Stimulated activated CD4-positive, alpha-beta T cell treated with anti-CD3 and anti-CD28 coated beads, TNF-alpha, amount 100 ng/mL, for 24 hours (primary cell): ENCODE measurements at places on chromosomes 12 and 14.

GRCh38 chr12:67436230-67436629 lies 167.1 kb downstream of the CAND1 start:
- no peak for DNase-seq

DNA sequence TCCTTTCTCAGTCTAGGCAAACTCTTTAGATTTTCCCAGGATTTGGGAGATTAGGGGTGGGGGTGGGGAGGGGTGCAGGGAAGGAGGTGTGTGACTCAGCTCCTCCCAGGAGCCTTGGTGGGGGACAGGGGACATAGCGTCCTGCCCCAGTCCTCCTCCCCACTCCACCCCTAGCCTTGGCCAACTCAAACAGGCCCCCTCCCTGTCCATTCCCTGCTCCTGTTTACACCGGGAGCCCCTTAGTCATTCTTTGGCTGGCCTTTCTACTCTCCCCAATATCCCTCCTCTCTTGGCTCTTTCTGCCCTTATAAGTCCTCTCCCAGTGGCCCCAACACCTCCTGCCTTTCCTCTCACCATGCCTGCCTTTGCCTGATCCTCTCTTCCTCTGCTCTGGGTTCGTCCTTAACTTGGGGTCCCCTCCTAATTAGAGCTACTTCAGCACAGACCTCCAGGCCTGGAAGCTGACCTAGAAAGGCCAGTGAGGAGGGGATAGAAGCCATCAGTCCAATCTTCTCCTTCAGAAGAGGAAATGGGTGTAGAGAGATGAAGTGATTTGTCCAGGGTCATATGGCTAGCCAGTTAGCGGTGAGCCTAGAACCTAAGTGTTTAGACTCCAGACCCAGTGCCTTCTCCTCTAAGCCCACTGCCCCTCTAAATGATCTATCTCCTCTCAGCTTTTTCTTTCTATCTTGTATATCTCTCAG lies 2.3 kb upstream of the ITGA5 start:
- no peak for DNase-seq

DNA sequence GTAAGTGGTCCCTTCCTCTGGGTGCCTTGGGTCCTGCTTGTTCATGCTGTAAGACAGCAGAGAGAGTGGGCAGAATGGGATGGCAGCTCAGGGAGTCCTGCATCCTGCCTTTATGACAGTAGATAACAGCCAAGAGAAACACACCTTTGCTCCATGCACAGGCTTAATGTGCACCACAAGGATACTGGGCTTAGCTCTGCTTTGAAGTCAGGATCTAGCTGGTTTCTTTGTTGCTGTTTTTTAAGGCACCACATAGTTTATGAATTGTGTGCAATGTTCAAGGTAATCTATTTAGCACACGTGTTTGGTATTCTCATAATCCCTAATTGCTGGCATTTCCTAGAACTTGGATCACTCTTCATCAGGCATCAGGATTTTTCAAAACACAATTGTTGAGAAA lies 239.5 kb upstream of the DCN start:
- no peak for DNase-seq

DNA sequence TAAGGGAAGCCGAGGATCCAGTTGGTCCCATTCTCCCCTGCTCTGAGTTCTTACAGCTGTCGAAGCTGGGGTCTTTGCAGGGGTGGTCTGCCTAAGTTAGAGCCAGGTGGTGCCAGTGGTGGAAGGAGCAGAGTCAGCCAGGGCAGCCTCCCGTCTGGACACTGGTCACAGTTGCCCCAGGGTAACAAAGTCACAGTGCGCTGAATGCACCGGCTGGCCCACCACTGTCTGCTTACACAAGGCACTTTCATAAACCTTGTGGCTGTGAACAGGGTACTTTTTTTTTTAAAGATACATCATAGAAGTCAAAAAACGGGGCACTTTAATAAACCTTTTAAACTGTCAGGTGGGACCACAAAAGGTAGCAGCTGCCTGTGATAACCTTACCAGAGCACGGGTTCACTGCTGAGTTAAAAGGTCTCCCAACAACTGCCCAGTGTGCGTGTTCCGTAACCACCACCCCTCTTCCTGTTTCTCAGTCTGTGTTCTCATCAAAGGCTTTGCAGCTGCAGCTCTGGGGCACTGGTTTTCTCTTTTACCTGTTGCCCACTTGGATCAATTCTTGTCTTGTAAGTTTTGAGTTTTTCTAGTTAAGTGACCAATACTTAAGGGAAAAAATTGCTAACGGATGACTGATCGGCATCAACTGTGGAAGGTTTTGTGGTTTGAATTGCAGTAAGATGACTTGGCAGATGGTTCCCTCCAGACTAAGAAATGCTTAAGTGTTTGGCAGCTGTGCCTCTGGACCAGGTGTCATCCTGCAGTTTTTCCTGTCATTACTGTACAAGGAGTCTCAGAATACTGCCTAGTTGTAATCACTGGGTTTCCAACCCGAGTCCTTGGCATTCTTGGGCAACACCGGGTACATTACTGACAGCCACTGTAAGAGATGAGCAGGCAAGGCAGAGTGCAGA lies 55.9 kb downstream of the DYNC1H1 start:
- DNase-seq: peak; percentile 7

DNA sequence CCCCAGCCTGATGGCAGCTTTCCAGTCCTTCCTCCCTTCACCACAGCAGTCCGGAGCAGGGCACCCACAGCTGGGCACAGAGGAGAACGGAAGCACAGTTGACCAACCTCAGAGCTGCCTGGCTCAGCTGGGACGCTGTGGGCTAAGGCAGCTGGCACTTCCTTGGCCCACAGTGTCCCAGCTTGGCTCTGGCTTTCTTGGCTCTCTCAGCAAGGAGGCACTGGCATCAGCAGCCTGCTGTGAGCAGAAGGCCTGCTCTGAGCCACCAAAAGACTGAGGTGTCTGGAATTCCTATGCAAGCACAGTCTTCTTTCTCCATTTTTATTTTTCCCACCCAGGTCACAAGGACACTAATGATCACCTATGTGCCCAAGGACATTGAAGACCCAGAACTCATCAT lies 32.6 kb downstream of the NGB start:
- no peak for DNase-seq

DNA sequence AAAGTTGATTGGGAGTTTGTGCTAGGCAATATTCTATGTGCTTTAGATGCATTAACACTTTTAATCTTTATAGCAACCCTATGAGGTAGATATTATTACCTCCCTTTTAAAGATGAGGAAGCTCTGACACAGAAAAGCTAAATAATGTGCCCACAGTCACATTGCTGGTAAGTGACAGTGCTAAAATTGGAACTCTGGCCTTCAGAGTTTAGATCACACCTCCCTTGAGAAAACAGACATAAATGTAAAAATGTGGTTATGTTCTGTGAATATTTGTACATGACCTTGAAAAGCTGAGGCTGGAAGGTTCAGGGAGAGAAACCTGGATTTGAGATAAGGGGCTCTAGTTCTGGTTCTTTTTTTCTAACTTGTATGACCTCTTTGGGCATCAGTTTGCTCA lies 1.9 kb downstream of the ABHD4 start:
- no peak for DNase-seq

- no peak for DNase-seq
These were observed 94.5 kb downstream of the TMEM132C start for GRCh38 chr12:128361400-128361995.

DNA sequence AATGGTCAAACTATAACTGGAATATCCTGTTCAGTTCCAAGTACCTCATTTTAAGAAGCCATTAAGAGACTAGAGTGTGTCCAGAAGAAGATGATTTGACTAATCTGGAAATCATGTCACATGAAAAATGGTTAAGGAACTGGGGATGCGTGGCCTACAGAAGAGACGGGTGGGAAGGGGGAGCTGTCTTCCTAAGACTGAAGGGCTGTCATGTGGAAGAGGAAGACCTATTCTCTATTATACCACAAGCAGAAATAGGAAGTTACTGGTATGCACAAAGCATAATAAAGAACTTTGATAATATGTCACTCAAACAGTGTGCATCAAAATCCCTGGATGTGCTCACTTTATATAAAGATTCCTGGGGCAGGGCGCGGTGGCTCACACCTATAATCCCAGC lies 50.3 kb downstream of the HECTD4 start:
- no peak for DNase-seq

- no peak for DNase-seq
These were observed 371 bp upstream of the REM2 start for GRCh38 chr14:22882529-22883172.

DNA sequence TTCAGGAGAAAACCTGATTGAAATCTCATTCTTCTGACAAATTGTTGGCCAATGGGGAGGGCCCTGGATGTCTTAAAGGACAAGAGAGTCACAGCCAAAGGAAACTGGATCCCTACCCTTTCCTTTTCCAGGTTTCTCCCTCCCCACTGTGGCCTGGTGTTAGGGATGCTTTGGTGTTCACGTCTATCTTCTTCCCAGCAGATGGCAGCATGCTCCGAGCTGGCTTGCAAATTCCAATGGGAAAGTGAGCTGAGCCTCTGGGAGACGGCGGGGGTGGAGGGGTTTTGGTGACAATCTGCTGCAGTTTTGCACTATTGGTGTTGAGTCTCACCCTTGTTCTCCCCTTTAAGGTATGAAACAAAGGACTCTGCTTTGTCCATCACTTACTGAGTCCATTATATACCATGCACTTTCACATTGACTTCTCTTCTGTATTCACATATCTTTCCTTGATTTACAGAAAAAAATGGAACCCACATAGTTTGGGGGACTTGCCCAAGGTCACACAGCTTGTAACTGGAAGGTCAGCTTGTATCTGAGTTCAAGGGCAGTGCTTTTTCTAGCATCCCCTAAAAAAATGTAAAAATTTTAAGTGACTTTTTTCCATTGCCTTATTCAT lies 39.3 kb downstream of the CCDC177 start:
- no peak for DNase-seq

GRCh38 chr12:94807951-94808350 lies 157.6 kb upstream of the TMCC3 start:
- no peak for DNase-seq

DNA sequence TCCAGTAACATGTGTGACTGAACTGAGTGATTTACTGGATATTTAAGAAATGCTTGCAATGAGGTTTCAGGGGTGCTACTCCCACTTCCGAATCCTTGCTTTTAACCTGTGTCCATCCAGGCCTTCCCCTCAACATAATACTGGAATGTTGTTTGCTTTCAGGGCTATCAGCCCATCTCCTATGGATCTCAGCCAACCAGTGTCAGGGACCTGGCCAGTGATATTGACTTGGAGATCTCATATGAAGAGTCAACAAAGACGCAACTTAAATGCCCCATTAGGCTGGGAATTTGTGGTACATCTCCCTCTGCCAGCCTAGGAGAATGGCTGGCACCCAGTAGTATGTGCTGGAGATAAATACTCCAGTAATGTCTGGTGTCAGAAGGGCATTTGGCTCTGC lies 889 bp upstream of the IFT43 start:
- DNase-seq: no peak

- DNase-seq: no peak
These were observed 189.3 kb downstream of the DACT1 start for GRCh38 chr14:58826845-58827686.

DNA sequence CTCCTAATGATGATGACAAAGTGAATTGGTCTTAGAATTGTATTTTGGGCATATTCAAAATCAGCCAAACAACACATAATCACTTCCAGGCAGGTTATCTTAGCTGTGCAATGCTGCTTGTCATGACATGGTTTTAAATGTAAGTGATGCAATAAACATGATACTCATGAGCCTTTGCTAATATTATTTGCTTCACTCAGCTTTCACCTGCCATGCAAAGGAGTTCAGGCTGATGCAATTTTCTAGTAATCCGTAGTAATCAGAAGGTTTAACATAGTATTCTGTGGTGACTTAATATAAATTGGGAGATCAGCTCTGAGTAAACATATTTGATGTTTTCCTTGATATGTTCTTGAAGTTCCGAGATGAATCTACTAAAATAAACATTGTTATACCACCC lies 29.1 kb downstream of the TMEM260 start:
- no peak for DNase-seq

- no peak for DNase-seq
These were observed 330.9 kb downstream of the TMEM121 start for GRCh38 chr14:105857220-105857825.

DNA sequence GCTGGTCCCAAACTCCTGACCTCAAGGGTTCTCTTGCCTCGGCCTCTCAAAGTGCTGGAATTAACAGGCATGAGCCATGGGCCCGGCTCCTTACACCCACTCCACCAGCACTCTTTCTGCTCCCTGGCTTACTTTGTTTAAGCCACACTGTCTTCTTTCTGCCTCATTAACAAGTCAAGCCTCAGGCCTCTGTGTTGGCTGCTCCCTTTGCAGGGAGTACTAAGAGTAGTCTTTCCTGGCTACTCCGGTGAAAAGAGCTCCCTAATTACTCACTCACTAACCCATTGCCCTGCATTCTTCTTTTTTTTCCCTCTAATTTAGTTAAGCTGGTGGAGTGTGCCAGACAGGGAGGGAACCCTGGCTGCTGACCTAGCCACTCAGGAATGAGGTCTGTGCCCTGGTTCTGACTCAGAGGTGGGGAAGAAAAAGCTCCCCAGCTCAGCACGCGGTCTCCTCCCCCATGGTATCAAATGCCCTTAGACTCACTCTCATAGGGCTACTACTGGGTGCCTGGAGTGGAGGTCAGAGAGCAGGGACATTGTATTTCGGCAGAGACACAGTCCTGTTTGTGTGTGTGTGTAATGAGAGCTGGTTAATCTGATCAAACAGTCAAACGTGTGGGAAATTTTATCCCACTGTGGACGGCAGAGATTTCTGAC lies 19.8 kb downstream of the GALNT6 start:
- DNase-seq: no peak

DNA sequence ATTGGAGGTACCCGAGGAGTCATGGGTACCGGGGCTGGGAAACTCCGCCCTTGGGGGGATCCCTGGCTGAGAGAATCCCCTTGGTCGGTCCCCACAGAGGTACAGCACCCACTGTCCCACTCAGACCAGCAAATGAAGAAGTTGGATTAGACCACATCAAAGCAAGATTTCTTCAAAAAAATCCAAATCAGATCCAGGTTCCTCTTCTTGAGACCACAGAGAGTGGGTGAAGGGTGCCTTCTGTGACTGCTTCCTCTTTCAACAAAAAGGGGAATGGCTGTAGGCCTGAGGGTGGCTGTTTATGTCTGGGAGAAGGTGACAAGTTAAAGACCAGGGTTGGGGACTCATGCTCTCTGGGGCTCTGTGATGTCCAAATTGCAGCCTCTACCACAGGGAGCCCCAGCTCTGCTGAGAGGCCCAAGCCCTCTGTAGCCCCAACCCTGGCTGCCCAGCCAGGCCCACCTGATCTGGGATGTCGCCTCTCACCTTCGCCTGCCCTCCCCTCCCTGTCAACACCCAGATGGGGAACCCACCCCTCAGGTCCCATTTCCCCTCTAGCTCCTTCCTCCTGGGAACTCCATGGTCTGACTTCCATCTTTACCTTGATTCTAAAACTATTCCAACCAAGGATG lies 50.9 kb downstream of the ZFP36L1 start:
- no peak for DNase-seq
